ENCODE measurements at places on chromosomes 1 and 21. TPM values are rescaled to one million over a fixed set of nuclear protein-coding genes. Genes with fewer than 3 reads are reported as not detected.

DNA sequence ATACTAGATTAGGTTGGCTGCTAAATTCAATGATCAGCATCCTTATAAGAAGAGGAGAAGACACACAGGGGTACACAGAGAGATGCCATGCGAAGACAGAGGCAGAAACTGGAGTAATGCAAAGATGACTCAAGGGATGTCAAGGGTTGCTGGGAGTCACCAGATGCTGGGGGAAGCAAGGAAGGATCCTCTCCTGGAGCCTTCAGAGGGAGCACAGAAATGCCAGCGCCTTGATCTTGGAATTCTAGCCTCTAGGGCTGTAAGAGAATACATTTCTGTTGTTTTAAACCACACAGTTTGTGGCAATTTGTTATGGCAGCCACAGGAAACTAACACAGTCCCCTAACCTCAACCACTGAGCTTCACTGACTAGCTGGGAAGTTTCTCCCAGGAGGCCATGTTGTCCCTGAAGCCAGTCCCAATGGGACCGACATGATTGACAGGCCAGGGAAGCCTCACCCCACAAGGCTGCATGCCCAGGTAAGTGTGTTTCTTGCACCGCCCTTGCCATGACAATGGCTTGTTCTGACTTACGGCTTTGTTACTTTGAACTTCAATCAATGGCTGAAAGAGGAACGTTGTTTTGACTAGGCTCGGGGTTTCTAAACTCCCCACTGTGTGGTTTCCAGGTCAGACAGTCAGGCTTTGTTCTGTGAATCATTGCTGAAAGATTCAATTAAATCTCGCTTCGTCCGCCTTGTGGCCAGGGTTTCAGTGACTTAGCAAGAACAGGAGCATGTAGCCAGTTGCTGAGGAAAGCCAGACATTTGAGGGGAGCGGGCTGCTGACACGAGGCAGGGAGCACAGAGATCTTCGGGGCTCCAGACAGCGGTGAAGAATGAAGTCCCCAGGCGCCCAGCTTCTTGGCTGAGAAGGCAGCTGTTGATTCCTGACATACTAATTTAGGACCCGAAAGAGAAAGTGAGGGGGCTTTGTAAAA, 62.3 kb downstream of the RUNX1 start:
- peak; percentile 80 for DNase-seq

DNA sequence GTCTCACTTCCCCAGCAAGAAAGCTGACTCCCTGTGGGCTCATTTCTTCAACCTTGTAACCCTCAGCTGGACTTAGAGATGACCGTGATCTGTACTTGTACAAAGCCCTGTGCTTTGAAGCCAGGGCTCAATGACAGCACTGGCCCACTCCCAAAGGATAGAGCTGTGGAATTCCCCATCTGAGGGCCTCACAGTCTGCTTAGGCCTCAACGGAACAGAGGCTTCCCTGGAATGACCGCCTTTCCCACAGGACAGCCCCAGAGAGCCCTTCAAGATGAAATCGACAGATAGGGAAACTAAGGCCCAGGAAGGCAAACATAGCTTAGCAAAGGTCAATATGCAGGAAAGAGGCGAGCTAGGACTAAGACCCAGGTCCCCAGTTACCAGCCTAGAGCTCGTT, 11.5 kb downstream of the SLC9A1 start:
- DNase-seq, result no peak

DNA sequence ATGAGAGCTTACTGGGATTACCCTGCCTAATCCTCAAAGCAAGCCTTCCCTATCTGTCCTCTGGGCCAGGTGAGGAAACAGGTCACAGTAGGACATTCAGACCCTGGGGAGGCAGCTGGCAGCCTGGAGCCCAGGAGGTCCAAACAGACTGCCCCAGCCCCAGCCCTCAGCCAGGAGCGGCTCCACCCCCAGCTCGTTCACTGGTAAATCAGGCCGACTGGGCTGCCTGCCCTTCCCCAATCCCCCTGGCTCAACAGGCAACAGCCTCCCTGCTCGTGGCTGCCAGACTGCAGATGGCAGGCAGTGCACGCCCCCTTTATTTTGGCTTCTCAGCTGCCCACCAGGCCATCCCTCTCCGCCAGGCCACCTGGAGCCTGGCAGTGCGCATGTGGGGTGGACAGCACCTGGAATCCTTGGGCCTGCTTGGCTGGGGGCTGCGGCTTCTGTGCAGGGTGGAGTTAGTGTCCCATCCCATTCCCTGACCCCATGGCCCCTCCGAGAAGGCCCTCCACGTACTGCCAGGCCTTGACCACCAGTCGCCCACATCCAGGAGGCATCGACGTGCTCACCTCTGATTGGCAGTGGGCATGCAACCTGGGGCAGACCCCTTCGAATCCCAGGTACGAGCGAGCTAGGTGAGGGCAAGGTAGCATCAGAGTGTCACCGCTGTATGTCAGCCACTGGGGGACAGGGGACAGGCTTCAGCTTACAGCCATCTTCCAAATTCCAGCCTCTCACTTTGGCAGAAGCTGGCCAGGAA, 11.2 kb upstream of the ZNF670 start:
- no peak for DNase-seq

DNA sequence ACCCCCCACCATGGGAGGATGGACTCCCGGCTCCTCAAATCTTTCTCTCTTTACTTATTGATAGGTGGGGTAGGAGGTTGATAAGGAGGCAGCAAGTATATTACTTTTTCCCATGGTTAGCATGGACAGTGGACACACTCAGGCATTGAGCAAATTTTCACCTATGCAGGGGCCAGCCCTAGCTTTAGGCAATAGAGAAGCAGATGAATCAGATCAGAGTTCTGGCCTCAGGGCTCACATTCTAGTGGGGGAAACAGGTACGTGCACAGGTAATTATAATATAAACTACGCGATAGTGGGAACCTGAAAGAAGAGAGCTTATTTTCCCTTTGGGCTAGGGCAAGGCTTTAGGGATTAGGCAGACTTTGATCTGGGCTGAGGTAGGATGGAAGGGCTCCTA, 13.5 kb upstream of the FOXE3 start:
- no peak for DNase-seq

DNA sequence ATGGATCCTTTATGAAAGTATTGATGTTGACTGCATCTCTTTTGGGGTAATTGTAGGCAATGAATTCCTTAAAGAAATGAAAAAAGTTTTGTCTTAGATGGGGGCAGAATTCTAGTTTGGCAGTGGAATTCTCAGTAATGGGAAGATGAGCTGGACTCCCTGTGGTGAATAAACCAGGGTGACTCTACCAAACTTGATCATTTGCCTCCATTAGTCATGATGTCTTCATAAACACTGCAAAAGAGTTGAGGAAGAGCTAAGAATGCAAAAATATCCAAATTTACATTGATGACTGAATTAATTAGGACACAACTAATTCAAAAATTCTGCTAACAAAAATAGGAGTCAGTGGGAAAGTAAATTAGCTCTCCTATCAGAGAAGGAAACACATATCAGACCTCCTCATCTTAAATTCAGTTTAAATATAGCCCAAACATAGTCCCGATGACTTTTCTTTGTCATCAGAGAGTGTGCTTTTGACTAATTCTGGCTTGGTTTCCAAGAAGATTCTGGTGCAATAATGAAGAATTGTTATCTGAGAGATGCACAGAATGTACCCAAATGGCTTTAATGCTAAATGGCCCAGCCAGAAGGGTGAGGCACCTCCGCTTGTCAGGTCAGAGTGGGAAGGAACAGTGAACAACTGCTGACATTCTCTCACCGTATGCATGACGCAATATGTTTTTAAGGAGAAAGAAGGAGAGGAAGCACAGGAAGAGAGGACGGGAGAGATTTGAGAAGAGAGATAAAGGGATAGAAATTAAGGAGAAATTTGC, 525.1 kb downstream of the LMO4 start:
- peak; percentile 67 for DNase-seq

DNA sequence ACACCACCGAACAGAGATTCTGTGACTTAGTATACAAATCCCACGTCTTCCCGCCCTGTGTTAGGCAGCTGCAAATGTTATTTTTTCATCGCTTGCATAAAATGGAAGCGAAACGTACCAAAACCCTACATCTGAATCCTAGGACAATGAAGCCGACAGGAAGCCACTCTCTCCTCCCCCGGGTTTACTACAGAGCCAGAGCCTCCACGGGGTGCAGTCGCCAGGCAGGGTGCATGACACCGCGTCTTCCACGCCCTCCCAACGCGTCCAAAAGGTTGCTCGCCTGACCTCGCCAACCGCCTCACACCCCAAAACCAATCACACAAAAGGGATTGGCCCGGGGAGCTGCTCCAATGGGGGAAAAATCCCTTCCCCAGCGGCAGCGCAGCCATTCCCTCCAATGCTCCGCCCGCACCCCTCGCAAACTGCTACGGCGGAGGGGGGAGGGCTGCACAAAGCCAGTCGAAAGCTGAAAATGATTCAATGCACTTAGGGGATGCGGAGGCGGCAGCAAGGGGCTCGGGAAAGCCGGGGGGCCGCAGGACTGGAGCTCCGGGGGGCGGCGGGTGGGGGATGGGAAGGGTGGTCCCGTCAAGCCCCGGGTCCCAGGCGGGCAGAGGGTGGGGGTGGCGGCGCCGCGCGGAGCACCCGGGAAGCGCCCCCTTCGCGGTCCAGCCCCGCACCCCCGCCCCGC, 701 bp downstream of the CEP170 start:
- peak; percentile 78 for DNase-seq

DNA sequence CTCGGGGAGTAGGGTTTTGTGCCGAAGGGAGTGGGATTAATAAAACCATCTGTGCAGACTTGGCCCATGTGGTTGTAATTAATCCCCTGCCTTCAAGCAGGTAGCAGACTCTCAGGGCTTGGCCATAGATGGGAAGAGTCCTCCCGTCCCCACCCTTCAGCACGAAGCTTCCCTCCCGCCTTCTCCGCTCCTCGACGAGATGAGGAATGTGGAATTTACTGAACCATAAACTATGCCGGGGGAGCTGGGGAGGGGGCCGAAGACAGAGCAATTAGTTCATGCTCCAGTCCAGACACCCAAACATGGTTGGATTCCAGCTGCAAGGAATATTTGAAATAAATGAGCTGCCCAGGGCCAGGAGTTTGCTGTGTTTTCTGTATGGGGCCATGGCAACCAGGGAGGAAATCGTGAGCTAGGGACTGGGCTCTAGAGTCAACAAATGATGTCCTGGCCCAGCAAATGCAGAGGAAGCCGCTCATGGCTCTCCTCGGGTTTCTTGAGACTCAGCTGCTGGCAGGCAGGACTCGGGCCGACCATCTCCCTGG, 78.8 kb downstream of the SPSB1 start:
- peak; percentile 54 for DNase-seq

GRCh38 chr21:31181082-31181750, 142.9 kb upstream of the KRTAP19-8 start:
- no peak for DNase-seq

DNA sequence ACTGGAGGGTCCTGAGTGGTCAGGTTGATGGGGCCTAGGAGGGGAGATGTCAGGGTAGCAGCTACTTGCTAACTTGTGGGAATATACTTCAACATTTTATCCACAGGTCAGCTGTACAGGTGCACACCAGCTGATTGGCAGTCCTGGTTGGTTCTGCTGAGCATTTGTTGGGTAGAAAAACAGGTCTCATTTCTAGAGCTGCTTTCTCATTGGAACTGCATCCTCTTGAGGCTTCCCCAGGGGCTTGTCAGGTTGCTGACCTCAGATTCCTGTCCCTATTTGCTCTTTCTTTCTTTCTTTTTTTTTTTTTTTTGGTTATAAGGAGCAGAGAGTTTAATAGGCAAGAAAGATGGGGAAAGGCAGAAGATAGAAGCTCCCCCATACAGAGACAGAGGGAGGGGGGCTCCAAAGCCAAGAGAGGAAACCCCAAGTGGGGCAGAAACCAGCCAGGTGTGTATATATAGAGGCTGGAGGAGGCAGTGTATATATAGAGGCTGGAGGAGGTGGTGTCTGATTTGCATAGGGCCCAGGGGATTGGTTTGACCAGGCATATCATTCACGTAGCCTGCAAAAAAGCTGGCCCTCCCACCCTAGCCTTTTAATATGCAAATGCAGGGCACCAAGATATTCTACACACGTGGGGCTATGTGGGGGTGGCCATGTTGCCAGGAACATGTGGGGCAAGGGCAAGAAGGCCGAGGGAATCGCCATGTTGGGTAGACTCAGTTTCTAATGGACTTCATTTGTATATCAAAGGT, 57.3 kb upstream of the STUM start:
- DNase-seq, result no peak

The CRP gene
- not detected for total RNA-seq

Measured in fibroblast of the aortic adventitia (primary cell).